SK-MEL-5 (cell line): ENCODE measurements at places on chromosomes 1 and 21.

- no peak for DNase-seq
Measured at GRCh38 chr1:219247441-219247840, 73.8 kb downstream of the LYPLAL1 start.

- DNase-seq = peak; percentile 93
Measured at GRCh38 chr1:53238197-53239155, at the start of gene MAGOH. TSS of gene MAGOH (minus strand) at chr1:53238518. CDS start at chr1:53238448, 70 bp downstream.

DNA sequence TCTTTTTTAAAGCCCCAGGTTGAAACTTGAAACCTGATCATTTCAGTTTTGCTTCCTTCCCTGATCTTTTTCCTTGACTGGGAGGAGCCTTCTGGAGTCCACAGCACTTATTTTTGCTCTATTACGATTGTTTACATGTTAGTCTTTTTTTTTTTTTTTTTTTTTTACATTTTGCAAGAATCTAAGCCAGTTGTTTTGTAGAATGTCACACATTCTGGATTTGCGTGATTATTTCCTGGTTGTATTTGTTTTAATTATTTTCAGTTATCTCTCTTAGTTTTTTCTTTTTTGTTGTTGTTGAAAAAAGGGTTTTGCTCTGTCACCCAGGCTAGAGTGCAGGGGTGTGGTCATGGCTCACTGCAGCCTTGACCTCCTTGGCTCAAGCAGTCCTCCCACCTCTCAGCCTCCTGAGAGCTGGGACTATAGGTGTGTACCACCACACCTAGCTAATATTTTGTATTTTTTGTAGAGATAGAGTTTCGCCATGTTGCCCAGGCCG, 32.8 kb downstream of the OSBPL9 start:
- DNase-seq = no peak

- no peak for DNase-seq
Measured at GRCh38 chr21:33278721-33279120, 12.6 kb downstream of the IL10RB start.

GRCh38 chr1:246181241-246181640, 325.8 kb downstream of the SMYD3 start:
- DNase-seq = peak; percentile 21

- no peak for DNase-seq
Measured at GRCh38 chr21:26804895-26805609, 40.2 kb downstream of the ADAMTS1 start.

- DNase-seq = peak; percentile 64
Measured at GRCh38 chr1:224894915-224895314, 34.6 kb upstream of the DNAH14 start.

- DNase-seq = no peak
Measured at GRCh38 chr1:20035114-20035513, 34.9 kb upstream of the PLA2G5 start.

DNA sequence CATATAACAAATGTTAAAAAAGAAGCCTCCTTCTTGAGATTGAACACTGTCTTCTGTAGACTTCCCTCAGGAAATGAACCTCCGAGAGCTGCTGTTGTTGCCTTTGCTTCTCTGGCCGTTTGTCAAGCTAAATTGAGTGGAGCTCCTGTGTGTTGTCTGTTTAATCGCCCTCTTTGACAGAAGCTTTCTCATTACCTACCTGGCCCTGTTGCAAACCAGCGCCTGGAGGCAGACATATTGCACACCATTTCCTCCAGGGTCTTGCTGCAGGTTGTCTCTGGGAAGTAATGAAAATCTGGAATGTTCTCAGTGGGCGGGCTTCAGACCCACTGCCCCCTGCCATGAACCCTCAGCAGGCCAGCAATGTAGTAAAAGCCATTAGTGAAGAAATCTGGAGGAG, 83.3 kb downstream of the GABPA start:
- DNase-seq = no peak

- DNase-seq = no peak
Measured at GRCh38 chr1:24203404-24203803, 16.3 kb upstream of the IFNLR1 start.

GRCh38 chr1:42926879-42927242, 31.8 kb downstream of the SLC2A1 start:
- DNase-seq = no peak

- no peak for DNase-seq
Measured at GRCh38 chr1:222754366-222755139, 17.6 kb downstream of the FAM177B start.

DNA sequence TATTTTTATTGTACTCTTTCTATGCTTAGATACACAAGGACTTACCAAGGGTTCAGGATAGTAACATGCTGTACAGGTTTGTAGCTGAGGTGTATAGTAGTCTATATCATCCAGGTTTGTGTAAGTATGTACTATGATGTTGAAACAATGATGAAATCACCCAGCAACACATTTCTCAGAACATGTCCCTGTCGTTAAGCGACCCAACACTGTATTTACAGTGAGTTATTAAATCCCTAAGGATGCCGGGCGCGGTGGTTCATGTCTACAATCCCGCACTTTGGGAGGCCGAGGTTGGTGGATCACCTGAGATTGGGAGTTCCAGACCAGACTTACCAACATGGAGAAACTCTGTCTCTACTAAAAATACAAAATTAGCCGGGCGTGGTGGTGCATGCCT, 21.6 kb upstream of the RCOR3 start:
- no peak for DNase-seq

DNA sequence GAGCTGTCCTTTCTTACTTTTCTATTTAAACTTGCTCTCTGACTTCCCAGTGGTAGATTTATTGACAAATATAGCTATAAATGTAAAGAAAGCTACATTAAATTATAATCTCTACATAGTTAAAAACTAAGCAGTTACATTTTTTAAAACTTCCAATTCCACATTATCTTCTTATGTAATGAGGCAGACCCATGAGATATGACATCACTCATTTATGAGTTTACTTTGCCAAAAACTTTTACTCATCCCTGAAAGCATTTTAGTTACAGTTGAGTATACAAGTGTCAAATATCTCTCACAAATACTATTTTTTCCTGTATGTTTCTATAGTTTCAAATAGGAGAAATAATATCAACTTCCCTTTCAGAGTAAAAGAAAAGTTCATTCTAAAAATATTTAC, 3.8 kb downstream of the NMNAT2 start:
- DNase-seq = no peak

GRCh38 chr1:214446772-214447556, 104.4 kb downstream of the PTPN14 start:
- DNase-seq = peak; percentile 60

DNA sequence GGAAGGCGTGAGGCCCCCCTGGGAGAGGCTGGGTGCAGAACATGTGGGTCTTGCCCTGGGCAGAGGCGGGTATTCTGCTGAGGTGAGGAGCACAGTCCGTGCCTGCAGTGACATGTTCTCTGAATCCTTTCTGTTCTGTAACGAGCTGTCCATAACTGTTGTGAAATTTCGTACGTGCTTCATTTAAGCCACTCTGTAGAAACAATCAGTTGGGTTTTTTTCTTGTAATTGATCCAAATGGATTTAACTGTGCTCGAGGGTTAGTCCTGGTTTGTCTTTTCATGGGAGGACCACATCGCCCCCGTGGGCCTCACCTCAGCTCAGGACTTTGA, 45.4 kb upstream of the DIP2A start:
- no peak for DNase-seq

DNA sequence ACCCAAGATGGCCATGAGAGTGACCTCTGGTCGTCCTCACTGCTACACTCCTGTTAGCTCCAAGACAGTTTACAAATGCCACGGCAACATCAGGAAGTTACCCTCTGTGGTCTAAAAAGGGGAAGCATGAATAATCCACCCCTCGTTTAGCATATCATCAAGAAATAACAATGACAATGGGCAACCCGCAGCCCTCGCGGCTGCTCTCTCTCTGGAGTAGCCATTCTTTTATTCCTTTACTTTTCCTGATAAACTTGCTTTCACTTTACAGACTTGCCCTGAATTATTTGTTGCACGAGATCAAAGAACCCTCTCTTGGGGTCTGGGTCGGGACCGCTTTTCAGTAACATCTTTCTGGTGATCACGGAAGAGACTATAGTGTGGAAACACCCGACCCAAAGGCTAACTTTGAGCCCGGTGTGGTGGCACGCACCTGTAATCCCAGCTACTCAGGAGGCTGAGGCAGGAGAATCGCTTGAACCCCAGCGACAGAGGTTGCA, 19.8 kb upstream of the COX20 start:
- no peak for DNase-seq

- DNase-seq = no peak
Measured at GRCh38 chr1:97551113-97551512, 369.7 kb downstream of the DPYD start.

GRCh38 chr1:183281553-183282091, 95.6 kb downstream of the LAMC2 start:
- peak; percentile 89 for DNase-seq

GRCh38 chr1:38558500-38559445, 300.8 kb downstream of the RRAGC start:
- DNase-seq = no peak

DNA sequence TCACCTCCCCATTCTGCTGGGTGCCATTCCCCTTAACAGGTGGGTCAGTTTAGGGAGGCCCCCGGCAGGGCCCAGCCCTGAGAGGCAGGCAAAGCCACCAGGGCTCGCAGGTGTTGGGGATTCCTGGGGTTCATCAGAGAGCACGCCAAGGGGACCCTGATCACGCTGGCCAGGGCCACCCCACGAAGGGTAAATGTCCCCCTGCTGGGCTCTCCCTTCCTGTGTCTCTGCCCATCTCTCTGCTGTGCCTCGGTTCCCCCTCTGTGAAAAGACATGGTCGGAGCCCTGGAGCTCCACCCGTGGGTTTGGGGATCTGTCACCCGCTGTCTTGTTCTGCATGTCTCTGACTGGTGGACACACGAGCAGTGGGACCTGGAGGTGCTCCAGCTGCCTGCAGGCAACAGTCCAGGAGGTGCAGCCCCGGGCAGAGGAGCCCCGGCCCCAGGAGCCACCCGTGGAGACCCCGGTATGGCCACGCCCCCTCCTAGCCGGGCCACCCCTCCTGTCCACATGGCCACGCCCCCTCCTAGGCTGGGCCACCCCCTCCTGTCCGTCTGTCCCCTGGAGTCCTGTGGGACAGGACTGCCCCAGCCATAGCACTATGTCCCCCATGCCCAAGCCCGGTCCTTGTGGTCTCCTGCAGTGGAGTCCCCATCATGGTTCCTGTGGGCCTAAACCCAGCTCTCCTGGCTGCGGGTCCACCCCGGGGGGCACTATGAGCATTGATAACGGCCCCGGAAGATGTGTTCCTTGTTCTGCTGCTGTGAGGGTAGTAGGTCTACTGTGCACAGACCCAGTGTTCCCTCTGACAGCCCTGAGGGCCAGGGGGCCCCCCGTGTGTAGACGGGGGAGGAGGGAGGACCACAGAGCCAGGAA, 6.5 kb downstream of the AIRE start:
- peak; percentile 28 for DNase-seq

- DNase-seq = no peak
Measured at GRCh38 chr21:28310171-28310685, 682.4 kb downstream of the LTN1 start.

- DNase-seq = peak; percentile 51
Measured at GRCh38 chr1:21781815-21782348, 1.1 kb downstream of the USP48 start.

- DNase-seq = peak; percentile 72
Measured at GRCh38 chr21:16579538-16579937, 849.8 kb downstream of the USP25 start.

DNA sequence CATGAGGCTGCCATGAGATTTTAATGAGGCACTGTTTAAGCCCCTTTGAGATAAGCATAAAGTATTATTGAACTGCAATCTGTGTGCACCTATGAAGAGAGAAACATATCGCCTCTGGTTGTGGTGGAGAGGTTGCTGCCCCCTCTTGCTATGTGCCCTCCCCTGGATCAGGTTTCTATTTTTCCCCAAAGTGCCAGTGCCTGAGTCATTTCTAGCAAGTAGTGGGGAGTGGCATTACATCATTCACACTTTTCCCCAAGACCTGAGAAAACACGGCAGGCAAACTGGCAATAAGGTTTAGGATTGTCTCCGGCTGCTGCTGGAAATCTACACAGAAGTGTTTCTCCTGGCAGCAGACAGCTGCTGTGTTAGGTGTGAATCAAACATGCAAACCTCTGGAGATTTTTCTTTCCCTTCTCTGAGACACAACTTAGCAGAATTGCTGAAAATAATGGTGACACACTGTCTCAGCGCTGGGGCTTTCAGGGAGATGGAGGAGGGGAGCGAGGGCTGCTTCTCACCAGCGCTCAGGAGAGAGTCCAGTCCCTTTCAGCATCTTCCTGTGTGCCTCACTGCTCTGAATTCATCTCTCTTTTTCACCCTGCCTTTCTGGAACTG, 13.7 kb upstream of the RGS16 start:
- no peak for DNase-seq

- DNase-seq = no peak
Measured at GRCh38 chr1:186960861-186961260, 132.1 kb downstream of the PLA2G4A start.

DNA sequence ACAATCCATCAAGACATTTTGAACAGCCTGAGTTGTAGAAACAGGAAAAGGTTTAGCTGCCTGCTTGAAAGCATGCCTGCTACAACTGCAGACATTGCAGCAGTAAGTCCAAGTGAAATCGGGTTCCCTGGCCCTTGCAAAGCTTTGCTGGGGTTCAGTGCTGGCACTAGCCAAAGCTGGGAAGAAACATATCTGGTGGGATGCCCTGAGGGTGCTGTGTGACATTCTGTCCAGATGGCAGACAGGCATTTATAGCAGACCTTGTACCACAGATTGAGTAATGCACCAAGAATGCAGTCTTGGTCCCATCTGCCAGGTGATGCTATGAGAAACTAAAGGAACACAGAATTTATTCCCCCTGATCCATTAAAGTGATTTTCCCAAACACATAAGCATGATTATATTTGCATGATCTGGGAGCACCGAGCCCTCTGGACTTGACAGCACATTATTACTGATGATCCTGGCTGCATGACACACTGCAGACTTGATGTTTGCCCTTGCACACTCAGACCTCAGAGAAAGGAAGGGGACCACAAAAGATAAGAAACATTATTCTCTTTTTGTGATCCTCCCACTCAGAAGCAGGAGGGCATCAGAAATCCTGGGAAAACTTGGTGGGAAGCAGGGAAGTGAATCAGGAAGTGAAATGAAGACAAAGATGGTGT, 223.7 kb upstream of the FAM78B start:
- no peak for DNase-seq

DNA sequence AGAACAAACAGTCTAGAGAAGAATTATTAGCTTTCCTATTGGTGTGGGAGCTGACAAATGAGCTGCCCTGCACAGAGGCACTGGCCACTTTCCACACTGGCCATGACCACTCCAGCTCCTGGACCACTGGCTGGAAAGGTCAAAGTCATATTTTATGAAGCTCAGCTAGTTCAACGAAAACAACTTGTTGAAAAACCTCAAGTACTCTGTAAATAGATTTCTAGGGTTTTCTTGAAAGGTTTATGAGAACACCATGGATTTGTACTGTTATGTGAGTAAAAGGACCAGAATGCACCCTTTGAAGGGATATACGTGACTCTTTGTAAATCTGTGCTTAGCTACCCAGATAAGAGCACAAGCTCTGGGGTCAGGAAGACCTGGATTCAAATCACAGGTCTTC, 54.5 kb upstream of the FGGY start:
- DNase-seq = no peak
